Heart left ventricle (tissue), 16 donors: ENCODE measurements at places on chromosomes 6 and 20. TPM values are rescaled to one million over a fixed set of nuclear protein-coding genes. Genes with fewer than 3 reads are reported as not detected.

DNA sequence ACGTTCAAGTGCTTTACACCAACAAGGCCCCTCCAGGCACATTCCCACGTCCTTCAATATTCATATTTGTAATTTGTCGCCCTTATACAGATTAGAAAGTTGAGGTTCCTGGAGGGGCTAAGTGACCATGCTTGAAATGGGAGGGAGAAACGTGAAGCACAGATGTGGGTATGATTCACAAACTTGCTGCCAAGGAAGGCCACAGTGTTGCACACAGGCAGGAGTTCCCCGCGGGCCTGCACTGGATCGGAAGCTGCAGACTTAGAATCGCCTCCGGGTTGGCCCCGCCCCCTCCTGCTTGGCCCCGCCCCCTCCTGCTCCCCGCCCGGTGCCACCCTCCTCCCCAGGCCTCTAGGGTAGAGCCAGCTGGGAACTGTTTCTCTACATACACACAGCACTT, 58.2 kb upstream of the QKI start:
- H3K27me3 ChIP-seq: no peaks in the 10 kb centered on the region
- peak; percentile 58 for DNase-seq
- peaks cover 36% of the 10 kb centered on the region for H3K4me1 ChIP-seq
- H3K4me3 ChIP-seq: no peak overlapping the region

GRCh38 chr20:2871661-2872458, 1.4 kb upstream of the PTPRA start:
- no peak for DNase-seq
- peaks cover 49% of the 10 kb centered on the region for H3K4me1 ChIP-seq
- H3K36me3 ChIP-seq: no peaks in the 10 kb centered on the region
- H3K4me3 ChIP-seq: peak overlapping the region; percentile 83
- peak overlapping the region; percentile 84 for H3K27ac ChIP-seq
- no peaks in the 10 kb centered on the region for H3K27me3 ChIP-seq

DNA sequence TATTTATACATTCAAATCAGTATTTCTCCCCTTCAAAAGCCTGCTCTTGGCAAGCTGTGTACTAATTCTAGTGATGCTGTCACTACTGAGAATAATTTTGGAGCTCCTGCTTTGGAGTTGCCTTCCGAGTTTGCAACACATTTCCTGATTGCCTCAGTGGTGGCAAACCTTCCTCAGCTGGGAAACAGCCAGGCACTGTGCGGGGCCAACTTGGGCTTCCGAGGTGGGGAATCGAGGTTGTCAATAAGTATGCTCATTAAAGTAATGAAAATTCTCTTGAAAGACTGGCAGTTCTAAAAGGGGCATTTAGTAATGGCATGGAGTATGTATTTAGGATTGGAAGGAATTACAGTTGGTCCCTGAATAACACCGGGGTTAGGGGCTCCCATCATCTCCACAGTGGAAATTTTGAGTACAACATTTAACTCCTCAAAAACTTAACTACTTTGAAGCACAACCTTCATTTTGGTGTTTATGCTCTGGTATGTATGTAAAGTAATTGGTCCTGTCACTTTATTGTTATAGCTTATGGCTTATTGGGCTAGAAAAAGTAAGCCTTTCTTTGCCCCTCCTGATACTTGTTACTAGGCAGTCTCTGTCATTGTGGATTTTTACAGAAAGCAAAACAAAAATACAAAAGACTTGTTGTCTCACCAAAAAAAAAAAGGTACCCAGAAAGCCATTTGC, 2.7 kb downstream of the PAQR8 start:
- no peaks in the 10 kb centered on the region for H3K27me3 ChIP-seq
- H3K4me3 ChIP-seq: no peak overlapping the region
- H3K27ac ChIP-seq: no peak overlapping the region
- DNase-seq: no peak
- no peaks in the 10 kb centered on the region for H3K36me3 ChIP-seq

DNA sequence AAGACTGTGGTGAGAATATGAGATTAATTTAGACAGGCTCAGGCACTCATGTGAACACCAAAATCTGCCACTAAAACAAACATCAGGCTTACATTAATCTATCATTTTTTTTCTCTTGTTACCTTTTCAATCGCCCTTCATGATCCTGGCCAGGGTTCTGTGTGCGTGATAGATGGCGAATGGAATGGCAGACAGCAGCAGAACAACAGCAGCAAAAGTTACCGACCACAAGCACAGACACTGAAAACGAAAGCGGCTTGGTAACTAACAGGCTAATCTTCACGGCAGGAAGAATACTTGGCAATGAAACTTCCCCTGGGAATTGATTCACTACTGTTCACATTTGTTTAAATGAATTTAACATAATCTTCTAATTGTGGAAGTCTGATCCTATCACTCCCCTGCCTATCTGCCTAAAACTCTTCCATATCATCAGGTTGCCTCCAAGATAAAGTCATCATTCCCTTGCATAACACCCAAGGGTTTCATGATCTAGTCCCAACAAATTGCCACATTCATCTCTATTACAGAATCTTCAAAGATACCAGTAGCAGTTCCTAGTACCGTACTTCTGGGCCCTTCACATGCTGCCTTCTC, 28.7 kb downstream of the PTPRK start:
- peak; percentile 62 for DNase-seq
- no peaks in the 10 kb centered on the region for H3K27me3 ChIP-seq
- peak overlapping the region; percentile 59 for H3K27ac ChIP-seq
- no peaks in the 10 kb centered on the region for H3K36me3 ChIP-seq
- H3K4me3 ChIP-seq: peak overlapping the region; percentile 60
- peaks cover 19% of the 10 kb centered on the region for H3K4me1 ChIP-seq

GRCh38 chr6:10875026-10875425, 6.8 kb downstream of the GCM2 start:
- H3K27me3 ChIP-seq: no peaks in the 10 kb centered on the region
- H3K27ac ChIP-seq: no peak overlapping the region
- DNase-seq: no peak
- no peaks in the 10 kb centered on the region for H3K36me3 ChIP-seq

GRCh38 chr6:112286010-112286409, 31.6 kb upstream of the LAMA4 start:
- no peaks in the 10 kb centered on the region for H3K36me3 ChIP-seq
- no peak for DNase-seq
- no peak overlapping the region for H3K4me3 ChIP-seq

GRCh38 chr6:89071036-89071435, 9.5 kb upstream of the PNRC1 start:
- no peaks in the 10 kb centered on the region for H3K36me3 ChIP-seq
- no peak overlapping the region for H3K27ac ChIP-seq
- H3K4me1 ChIP-seq: no peaks in the 10 kb centered on the region
- DNase-seq: no peak
- no peaks in the 10 kb centered on the region for H3K27me3 ChIP-seq

GRCh38 chr6:11639376-11640235, 102.1 kb downstream of the TMEM170B start:
- no peak overlapping the region for H3K27ac ChIP-seq
- H3K36me3 ChIP-seq: no peaks in the 10 kb centered on the region
- no peaks in the 10 kb centered on the region for H3K27me3 ChIP-seq
- H3K4me3 ChIP-seq: no peak overlapping the region
- H3K4me1 ChIP-seq: no peaks in the 10 kb centered on the region

DNA sequence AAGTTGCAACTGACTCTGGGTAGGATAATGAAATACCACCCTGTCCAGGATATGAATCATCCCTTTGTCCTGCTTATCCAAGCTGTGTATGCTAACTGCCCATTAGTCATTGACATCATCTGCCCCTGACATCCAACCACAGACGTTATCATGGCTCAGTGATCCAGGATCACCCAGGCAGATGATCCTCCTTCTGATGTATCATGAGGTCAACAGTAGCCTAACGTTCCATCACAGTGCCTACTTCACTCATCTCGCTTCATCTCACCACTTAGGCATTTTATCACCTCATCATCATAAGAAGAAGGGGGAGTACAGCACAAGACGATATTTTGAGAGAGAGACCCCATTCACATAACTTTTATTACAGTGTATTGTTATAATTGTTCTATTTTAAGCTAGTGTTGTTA, 13.4 kb upstream of the BTN3A2 start:
- no peak for DNase-seq
- H3K27me3 ChIP-seq: no peaks in the 10 kb centered on the region
- H3K36me3 ChIP-seq: no peaks in the 10 kb centered on the region
- no peak overlapping the region for H3K27ac ChIP-seq
- H3K4me3 ChIP-seq: no peak overlapping the region

DNA sequence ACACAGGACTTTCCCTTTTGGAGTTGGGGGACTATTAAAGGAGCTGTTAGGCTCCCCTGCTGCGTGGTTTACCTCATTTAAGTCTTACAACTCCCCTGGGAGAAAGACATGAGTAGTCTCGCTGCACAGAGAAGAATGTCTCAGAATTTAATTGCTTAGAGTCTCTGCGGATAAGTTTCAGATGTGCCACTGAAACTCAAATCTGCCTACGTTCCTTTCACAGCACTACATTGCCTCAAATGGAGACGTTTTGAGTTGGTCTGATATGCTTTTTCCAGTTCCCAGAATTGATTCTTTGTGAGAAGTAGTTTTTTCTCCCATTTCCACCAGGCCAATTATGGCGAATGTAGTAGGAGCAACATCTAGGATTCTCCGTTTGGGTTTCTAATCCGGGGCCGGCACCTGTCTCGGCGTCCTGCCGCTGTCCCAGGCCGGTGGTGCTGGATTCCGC, 532 bp upstream of the SLC35F1 start:
- H3K36me3 ChIP-seq: no peaks in the 10 kb centered on the region
- H3K4me1 ChIP-seq: peaks cover 11% of the 10 kb centered on the region
- H3K27ac ChIP-seq: no peak overlapping the region
- peak overlapping the region; percentile 80 for H3K4me3 ChIP-seq

DNA sequence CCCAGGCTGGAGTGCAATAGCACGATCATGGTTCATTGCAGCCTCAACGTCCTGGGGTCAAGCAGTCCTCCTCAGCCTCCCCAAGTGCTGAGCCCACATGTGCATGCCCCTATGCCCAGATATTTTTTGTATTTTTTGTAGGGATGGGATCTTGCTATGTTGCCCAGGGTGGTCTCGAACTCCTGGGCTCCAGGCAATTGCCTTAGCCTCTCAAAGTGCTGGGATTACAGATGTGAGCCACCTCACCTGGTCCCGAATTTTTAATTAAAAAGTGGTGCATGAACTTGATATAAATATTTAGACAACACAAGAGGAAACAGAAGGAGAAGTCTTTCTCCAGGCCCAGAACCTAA, 7.1 kb upstream of the RNF114 start:
- no peaks in the 10 kb centered on the region for H3K27me3 ChIP-seq
- H3K27ac ChIP-seq: no peak overlapping the region
- H3K36me3 ChIP-seq: no peaks in the 10 kb centered on the region
- no peaks in the 10 kb centered on the region for H3K4me1 ChIP-seq
- no peak for DNase-seq

Gene KAT14
- 9.2 TPM for total RNA-seq

Gene TCF15
- total RNA-seq: 8.5 TPM

Gene BANF2
- total RNA-seq: not detected
